ENCODE measurements at places on chromosomes 1 and 21.

DNA sequence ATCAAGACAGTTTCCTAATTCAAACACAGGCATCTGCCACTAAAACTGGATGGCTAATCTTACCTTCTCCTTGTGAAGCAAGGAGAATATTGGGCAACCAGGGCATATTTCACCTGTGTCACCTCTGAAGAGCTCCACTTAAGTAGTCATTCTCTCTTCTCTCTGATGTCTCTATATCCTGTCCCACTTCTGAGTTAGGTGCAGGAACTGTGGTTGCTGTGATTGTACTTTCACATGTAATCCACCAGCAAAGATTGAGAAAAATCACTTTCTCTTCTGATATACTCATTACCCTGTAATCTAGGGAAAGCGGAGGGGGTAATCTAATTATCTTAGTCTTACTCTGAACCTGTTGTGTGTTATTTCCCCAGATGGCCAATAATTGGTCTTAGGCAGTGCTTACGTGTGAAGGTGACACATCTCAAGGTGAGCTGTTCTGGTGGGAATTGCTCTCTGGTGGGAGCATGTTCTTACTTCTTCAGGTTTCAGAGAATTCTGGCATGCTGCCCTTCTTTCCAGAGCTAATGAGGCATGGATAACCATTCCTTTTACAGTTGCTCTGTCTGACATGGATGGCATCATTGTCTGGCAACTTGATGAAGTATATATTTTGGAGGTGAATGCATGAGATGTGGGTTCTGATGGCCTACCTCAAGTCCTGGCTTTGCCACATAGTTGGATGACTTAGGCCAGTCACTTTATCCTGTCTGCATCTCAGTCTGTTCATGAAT lies 12.0 kb downstream of the XCL2 start:
- DNase-seq: no peak

DNA sequence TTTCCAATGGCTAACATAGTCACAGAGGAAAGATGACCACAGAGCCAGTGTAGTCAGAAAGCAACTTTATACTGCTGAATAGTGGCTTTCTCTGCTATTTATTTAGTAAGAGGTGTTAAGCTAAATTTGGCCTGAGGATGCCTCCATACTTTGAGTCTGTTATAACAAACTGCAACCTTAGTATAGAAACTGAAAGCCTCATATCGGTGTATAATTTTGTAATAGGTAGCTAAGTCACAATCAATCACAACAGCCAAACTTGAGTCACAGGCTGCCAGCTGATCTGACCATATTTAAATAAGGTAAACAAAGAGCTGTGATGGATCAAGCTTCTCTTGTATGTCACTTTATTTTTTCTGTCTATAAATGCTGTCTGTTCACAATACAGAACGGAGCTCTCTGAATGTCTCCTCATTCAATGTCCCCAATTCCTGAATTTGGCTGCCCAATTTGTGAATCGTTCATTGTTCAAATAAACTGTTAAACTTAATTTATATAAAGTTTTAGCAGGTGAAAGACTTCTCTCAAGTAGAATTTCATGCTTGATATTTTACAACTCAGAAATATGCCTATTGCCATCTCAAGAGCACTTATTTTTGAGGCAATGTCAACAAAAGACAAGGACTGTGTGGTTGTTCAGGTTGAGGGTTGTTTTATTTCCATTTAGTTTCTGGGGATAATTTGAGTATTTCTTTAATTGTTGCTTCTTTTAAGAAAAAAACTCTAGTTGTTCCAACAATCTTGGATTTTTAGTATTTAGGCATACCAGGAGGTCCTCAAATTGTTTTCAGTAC lies 339.7 kb upstream of the B3GALT2 start:
- DNase-seq: no peak

DNA sequence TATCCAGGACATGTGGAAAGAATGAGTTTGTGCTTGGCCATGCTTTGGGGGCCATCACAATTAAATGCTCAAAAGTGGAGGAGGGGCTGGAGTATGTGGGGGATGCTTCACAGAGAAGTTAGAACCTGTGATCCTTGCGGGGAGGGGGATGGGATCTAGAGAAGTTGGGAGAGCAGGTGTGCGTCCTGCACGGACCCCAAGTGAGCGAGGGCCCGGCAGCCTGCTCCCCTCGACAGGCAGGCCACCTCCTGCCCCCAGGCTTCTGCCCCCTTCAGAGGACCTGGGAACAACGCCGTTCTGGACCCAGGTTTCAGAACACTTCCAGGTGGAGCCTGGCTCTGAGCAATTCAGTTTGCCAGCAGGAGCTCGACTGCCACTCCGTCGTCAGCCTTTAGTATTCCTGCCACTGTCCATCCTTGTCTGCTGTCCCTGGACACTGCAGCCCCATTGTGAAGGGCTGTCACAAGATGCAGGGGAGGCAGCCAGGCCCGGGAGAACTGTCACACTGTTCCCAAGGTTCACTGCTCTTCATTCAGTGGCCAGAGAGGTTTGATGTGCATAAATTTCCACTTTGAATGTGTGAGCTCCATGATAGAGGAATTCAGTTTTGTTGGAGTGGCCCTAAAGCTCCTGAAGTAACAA lies 112.2 kb downstream of the DHRS3 start:
- no peak for DNase-seq

- DNase-seq: no peak
Observed at GRCh38 chr1:104125266-104125665, 375.6 kb downstream of the AMY1C start.

All from fibroblast of mammary gland (primary cell).